CD4-positive, alpha-beta memory T cell (primary cell): ENCODE measurements at places on chromosomes 2 and 18.

DNA sequence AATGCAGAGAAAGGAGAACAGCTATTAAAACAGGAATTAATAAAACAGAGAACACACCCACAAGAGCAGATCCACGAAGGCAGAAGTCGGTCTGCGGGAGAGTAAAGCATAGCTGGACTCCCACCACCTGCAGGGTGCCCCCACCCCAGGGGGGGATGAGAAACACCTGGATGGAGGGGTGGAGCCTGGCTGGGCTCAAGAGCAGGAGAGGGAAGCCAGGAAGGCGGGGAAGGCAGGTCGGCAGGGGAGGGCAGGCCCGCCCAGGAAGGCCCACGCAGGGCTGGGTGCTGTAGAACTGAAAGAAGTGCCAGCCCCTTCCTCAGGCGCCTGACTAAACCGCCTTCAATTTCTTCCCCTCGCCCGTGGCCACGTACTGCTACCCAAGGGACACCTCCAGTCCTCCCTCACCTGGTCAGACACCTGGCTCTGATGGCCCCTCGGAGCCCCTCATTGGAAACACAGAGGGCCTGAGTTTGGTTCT, 175.4 kb downstream of the HDAC4 start:
- DNase-seq: no peak

GRCh38 chr2:215613280-215613679, 177.4 kb upstream of the FN1 start:
- DNase-seq: no peak

DNA sequence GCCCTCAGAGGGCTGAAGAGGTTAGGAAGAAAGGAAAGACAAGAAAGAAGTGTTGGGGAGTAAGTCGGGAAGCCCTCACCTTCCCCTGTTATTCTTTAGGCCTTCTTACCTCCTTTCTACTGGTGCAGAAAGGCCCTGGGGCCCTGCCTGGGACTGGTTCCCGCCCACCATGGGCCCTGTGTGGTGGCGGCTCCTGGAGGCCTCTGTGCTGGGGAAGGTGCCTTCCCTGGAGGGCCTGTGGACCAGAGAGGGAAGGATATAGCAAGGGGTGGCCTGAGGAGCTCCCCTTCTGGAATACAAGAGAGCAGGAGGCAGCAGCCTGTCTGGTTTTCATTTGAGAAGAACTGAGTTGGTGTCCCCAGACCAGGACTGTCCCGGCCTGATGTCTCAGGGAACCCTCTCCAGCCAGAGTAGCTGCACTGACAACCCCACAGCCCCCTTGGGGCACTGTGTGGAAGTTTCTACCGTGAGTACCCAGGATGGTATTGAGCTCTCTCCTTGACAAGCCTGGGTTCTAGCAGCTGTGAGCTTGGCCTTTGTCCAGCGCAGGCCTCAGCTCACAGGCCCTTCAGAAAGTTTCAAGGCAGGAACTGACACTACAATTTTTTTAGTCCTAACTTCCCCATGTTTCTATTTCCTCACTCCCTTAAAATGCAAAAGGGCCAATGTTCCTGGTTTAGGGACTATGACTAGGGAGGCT, 47.1 kb downstream of the EFR3B start:
- DNase-seq: no peak

DNA sequence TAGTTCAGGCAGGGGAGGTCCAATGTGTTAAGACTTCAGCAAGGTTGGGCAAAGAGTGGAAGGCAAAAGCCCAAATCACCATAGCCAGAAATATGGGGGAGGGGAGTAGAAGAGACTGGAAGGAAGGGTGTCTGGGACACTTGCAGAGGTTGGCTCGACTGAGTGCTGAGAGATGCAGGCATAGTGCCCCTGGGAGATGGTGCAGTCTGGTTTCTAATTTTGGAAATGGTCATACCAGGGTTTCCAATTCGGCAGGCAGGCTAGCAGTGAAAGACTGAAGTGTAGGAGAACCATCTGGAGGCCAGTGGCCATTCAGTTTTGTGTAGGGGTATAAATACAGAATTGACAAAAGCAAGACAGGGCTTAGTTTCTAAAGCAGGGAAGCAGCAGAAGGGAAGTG, 6.2 kb upstream of the SPOPL start:
- DNase-seq: no peak

GRCh38 chr2:43251171-43251731, 24.8 kb upstream of the ZFP36L2 start:
- DNase-seq: no peak

DNA sequence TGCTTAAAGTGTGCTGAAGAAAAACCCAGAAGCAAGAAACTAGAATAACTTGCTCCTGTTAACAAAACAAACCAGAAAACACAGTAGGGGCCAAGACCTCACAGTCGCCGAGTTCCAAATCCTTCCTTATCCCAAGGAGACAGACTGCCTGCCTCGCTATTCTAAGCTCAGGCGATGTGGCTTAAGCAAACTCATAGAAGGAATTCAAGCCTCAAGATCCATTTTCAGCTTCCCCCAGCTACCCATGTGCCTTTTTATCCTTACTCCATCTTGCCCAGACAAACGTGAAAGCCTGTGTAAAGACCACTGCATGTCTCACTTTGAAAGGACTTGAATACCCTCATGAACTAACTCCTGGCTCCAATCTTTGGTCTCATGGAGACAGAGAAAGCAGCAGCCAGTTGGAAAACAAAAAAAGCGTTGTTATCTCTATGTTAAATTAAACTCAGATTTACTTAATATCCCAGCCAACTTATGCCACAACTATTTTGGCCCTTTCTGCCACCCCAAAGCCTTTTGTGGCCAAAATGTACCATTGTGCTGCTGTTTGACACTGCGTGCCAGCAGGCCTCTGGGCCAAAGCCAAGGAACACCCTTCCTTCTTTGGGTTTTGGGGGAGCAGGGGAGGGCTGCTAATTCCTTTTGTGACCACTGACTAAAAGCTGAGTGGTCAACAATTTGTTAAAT, 123.2 kb upstream of the FZD5 start:
- DNase-seq: no peak

- no peak for DNase-seq
Observed at GRCh38 chr18:75037689-75037955, 171.3 kb downstream of the PTGR3 start.

- DNase-seq: no peak
Observed at GRCh38 chr2:98769114-98769476, 38.2 kb upstream of the MGAT4A start.

DNA sequence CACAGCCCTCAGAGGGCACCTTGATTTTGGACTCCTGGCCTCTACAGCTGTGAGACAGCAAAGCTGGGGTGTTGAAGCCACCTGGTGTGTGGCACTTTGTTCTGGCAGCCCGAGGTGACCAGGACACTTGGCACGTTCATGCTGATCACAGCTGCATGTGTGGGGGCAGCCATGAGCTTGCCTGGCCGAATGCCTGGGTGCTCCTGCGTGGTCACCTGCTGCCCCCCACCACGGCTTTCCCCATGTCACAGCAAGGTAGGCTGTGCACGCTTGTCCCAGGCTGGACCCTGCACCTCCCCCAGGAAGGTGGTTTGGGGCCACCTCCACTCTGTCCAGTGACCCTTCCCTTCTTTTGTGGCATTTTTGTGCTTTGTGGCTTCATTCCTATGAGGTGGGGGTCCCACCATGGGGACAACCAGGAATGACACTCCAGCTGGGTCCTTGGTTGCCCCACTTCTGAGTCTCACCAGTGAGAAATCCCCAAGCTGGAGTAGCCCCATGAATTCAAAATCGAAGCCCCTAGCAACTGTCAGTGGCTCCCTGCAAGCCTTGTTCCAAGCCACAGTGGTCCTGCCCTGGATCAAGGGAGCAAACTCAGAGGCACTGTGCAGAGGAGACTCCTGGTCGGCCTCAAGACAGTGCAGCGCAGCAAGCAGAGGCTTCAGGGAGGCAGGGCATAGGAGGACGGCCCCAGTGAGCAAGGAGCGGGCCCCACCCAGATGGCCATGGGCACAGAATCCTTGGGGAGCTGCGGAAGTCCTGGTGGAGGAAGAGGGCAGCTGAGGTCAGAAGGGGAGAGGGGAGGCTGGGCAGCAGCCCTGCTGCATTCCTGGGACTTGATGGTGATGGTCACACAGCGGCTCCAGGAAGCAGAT, 121.4 kb upstream of the HS6ST1 start:
- DNase-seq: no peak

DNA sequence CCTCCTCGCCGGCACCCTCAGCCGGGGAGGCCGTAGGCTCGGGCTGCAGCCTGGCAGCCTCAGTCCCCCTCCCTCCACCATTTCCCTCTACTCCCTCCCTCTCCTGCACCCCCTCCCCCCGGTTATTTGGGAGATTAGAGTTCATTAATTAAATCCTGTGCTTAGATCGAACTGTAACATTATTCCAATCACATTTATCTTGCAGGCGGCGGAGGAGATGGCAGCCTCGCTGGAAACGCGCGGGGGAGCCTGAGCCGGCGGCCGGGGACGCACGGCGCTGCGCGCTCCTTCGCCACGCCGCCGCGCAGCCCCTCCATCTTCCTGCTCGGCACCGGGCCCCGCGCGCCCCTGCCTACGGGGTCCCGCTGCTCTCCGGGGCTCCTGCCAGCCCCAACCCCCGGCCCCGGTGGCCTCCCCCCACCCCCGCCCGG, at the start of gene ST8SIA3:
Gene ST8SIA3 (plus strand): TSS at position 287 of the 431 bp plus-strand sequence. CDS start 290 bp downstream, outside the sequence.
- DNase-seq: no peak

DNA sequence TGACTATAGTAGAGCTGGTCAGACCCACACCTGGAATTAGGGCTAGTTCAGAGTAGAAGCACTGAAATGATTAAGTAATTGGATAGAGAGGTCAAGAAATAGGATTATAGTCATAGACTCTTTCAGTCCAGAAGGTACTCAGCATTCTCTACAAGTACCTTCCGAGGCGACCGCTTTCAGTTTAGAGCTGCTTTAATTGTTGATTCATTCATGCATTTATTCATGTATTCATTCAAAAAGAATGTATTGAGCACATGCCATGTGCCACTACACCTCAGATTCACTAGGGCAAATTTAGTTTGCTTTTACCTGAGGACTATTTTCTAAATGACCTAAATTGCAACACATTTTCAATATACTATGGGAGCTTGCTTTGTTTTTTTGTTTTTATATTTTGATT, 48.7 kb downstream of the CRIM1 start:
- no peak for DNase-seq

DNA sequence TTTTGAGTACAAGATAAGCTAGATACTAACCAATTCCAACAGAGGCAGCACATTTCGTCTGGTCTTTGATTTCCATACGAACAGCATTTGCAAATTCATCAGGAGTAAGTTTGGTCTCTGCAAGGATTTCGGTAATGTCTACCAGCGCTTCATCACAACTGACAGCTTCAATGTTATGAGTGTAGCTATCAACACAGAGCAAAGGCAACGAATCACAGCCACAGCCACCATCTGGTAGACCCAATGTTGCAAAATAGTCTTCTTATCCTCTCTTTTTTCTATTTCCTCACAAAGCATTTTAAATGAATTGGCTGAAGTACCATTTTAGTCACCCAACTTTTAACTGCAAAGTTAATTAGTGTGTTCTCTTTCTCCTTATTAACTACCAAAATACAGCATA, 68.3 kb downstream of the REV1 start:
- DNase-seq: no peak
